Stimulated activated CD4-positive, alpha-beta T cell treated with anti-CD3 and anti-CD28 coated beads, Interleukin-4, amount 100 ng/mL, for 1 hour (primary cell): ENCODE measurements at places on chromosomes 13 and 19.

GRCh38 chr13:42066542-42066941, 18.1 kb downstream of the DGKH start:
- no peak for DNase-seq

DNA sequence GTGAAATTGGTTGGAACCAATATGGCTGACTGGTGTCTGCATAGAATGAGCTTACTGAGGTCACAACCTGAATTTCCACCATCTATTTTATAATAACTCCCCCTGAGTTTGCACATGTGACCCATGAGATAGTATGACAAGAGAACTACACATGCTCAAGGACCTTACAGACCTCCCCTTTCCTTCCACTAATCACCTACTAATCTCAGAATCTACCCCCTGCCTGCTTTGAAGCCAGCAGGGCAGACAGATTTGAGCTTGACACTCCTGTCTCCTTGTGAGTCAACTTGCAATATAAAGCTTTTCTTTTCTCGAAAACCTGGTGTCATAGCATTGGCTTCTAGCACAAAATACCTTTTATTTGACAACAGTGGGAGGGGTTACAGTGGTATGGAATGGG, 248.4 kb downstream of the RFC3 start:
- no peak for DNase-seq

- no peak for DNase-seq
Measured at GRCh38 chr13:101383595-101383994, 32.7 kb downstream of the NALCN start.

GRCh38 chr19:54574527-54575056, 1.0 kb downstream of the LILRA2 start:
- no peak for DNase-seq

DNA sequence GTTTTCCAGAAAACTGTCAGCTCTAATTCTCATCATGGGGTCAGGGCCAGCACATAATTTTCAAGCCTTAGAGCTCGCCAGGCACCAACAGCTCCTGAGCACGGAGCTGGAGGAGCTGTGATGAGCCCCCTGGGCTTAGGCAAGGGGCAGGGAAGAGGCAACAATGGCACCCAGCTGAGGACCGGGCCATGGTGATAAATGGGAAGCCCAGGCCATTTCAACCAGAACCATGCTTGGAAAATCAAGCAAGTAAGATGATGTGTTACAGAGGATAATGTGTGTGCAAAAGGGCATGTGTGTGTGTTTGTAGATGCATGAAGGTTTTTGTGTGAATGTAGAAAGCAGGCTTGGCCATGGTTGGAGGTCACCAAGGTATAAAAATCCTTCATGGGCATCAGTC, 66.8 kb upstream of the UBAC2 start:
- no peak for DNase-seq

DNA sequence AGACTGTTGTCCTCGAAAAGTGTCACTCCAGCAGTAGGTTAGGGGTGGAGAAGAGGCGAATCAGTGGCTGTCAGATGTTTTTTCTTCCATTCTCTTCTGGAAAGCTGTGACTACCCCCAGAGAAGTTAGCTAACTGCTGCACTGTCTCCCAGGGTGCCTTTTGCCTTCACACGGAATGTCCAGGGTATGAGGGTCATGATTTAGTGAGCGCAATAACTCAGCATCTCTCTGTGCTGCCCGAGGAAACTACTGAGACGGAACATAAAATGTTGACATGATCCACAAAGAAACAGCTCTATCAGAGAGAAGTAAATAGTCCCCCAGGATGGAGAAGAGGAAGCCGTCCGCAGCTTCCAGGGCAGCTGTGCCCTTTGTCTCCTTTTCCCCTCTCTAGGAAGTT, 254.0 kb upstream of the ARGLU1 start:
- no peak for DNase-seq
